ENCODE measurements at places on chromosomes 7 and 10.

- no peak for DNase-seq
Measured at GRCh38 chr7:156499247-156499881, 141.2 kb upstream of the RNF32 start.

DNA sequence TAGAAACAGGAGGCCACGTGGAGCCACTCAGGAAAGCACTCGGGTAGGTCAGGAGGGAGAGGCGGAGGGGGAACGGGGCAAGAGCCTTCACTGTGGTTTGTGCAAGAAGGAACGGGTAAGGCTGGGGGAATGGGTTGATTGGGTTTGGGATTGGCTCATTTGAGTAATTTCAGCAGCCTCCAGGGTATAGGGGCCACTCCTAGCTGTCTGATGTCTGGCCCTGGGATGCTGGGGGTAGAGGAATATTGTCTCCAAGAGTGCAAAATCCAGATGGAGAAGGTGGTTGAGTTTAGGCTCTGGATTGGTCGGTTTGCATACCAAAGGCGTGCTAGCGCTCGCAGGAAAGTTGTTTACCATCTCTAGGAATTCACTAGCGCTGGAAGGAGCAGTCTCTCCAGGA, 47.2 kb downstream of the MYL10 start:
- DNase-seq: no peak

GRCh38 chr7:34313289-34313688, 344.7 kb upstream of the NPSR1 start:
- no peak for DNase-seq

- DNase-seq: no peak
Measured at GRCh38 chr7:18873734-18874336, 243.6 kb downstream of the TWIST1 start.

DNA sequence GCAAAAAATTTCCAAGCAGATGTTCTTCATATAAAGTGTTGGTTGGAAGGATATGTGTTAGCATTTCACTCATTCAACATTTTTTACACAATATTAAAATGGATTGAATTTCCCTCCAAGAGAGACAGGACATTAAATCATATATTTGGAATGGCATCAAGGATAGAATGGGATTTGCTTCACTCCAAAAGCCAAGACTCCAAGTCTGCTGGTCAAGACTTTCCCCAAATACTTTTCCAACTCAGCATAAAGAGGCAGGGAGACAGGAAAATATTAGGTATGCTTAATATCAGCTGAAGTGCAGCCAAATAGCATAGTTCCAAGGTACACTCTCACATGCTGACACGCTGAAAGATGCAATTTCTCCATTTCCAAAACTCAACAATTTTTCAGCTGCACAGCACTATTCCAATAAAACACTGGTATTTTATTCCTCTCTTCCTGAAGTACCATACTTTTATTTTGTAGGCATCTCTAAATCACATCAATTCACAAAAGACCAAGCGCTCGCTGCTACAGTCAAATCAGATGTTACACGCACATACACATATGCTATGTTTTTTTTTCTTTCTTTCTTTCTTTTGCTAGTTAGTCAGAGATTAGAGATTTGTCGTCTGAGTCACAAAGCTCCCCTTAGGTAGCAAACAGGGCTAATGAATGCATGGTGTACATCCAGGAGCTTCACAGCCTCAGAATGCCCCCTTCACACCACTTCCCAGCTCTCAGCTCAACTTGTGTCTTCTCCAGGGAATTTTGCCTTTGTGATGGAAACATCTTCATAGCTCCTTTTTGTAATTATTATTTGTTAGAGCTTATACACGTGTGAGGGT, 1033.8 kb upstream of the AUTS2 start:
- no peak for DNase-seq

DNA sequence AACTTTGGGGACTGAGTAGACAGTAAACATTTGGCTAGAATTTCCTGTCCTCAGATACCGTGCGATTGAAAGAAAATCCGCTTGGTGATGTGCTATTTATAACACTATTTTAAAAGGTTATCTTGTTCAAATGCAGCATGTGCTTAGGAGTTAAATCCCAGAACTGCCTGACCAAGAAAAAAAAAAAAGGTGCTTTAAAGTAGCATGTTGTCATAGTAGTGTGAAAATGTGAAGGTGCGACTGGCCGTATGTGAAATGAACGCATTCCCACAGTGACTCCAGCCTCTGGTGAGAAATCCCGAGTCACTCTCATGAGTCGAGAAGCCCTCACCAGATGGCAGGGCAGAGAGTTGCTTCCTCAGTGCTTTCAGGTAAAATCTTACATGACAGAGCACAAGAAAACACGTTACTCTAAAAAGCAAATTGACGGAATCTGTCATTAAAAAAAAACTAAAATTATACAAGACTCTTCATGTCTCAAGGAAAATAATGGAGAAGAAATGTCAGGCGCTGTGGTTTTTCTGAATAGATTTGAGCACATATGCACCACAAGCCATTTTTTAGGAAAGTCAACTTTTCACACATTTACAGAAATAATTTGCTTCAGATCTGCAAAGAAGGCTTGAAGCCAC, 18.4 kb upstream of the KLF6 start:
- no peak for DNase-seq

GRCh38 chr7:132977234-132977633, 104.7 kb downstream of the CHCHD3 start:
- DNase-seq: no peak

DNA sequence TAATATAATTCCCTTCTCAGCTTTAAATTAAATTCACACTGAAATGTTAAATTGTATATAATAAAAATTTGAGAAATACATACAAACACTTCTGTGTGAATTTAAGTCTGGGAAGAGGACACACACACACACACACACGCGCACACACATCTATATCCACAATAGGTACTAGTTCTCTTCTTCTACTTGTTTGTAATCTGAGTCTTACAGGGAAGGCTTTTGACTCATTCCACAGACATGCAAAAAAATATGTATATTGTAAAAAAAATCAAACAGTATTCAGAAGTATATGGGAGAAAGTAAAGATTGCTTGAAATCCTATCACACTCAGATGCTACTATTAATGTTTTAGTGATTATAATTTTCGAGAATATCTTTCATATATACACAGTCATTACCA, 276.2 kb downstream of the MDFIC start:
- no peak for DNase-seq

DNA sequence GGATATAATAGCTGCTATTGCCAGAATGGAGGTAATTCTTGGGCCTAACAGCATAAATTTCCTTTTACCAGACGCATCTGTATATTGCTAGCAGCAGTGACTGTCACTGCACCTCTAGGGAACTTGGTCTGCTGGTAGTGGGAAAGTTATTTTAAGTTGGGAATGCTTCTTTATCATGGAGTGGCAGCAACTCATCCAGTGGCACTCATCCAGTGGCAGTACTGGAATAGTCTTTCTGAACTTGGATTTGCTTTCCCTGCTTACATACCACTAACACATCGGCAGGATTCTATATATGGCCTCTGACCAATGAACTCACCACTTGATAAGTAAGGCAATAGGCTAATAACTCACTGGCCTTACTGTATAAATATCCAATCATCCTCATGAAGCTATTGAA, 22.0 kb upstream of the ICA1 start:
- no peak for DNase-seq

DNA sequence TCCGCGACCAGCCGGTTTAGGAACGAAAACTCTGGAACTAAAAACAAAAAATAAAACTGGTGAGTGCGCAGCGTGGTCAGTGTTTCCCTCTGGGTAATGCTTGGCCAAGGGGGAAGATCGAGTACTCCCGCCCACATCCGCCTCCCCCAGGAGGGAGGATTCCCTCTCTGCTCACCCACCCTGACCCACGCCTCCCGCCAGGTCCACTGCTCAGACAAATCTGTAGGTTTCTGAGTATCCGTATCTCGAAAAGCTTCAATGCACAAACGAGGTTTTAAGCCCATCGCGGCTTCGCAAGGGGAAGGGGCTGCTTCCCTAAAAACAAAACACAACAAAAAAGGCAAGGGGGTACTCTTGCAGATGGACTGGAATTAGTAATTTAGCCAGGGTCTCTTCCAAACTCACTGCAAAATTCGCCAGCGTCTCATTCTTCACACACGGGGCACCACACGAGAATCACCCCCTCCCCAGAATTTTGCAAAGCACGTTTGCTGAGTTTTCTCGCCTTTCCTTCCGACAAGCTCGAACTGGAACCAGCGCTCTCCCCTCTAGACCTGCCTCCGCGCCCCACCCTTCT, 75.2 kb downstream of the INSIG1 start:
- no peak for DNase-seq

DNA sequence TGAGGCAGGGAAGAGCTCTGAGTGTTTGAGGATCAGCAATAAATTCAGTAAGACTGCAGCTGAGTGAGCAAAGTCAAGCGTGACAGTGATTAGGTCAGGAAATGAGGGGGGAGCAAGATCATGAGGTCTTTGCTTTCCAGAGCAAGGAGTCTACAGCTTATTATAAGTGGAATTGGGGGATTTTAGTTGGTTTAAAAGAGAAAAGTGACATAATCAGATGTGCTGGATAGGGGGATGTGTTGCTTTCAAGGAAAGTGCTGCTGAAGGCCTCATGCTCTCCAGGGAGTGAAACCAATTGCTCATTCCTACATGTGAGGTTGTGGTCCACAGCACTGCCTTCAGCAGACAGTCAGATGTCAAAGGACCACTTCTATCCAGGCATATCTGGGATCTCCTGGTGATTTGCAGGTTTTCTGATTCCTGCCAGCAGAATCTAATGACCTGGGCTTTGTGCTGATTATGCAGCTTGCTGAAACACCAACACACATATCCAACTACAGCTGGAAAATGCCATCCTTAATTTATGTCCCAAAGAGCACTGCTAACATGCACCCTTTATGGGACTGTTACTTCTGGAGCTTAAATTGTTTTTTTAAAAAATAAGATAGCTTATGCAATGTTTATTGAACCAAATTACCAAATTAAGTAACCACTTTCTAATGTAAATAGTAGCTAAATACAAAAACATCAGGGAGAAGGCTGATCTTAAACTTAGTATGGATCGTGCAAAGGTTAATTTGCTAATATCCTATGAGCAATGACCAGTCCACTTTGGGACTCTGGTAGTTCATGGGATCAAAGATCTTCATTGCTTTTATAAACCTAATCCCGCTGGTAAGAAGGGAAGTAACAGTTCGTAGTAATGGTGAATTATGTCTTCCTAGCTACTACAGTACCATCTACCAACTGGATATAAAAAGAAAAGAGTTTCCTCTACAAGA, 607.6 kb downstream of the KCNMA1 start:
- no peak for DNase-seq

DNA sequence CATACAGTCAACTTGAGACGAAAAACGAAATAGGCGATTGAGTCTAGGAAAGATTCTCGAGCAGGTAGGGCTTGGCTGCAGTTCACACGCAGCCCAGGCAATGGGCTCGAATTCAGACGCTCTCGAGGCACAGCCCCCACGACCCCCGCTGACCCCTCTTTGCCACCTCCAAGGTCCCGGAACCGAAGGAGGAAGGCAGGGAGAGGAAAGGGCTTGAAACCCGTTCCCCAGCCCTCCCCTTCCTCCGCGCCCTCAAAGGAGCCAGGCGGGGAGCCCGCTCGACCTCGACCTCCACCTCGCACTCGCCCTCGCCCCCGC, 441 bp downstream of the CCDC186 start:
- no peak for DNase-seq

DNA sequence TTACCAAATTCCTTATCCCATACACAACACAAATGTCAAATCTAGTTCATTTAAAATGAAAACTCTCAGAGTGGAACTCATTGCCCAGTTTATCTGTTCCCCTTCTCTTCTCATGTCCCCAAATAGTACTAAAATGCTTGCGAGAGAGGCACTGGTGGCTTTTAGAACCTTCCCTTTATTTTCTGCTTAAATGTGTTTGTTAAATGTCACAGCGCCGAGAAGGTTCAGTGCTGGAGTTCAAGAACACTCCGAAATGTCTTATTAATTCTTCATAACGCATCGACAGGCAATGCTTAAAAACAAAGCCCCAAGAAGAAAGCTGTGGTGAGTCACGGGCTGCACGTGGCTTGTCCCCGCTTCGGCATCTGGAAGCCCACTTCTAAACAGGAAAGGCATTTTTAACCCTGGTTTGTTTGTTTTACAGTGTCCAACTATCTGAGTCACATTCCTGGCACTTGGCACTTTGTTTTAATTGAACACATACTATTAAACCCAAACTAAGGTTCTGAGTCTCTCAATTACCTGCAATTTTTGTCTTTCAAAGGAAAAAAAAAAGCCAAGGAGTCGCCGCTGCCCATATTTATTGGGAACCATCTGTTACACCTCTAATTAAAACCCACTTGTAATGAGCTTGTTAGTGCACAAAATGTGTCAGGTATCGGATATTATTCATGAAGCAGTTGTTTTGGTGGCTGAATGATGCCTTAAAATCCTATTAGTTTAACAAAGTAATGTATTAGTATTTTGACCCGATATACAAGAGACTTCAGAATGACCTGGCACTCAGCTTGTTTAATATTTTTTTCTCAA, 49.9 kb upstream of the MGMT start:
- no peak for DNase-seq

DNA sequence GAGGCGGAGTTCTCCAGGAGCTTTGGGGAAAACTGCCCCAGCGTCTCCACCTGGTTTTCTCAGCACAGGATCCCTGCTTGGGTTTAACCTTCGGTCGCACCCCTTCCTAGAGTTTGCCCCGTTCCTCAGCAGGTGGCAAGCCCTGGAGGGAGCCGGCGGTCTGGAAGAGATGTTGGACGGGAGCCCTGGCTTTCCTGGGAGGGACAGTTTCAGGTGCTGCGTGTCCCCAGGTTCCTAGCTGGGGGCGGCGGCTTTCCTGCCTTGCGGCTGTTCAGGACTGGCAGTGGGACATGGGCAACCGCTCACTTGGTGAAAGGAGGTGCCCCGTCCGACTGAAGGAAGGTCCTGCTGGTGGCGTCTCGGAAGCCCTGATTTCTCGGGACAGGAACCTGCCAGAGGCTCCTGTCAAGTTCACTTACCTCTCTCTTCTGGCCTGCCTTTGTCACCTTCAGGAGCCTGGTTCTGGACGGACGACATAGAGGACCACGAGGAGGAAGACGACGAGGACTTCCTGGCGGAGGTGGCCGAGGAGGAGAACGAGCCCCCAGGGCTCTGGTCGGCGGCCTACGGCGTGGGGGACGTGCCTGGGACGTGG, 14.8 kb downstream of the ZNF316 start:
- DNase-seq: no peak

DNA sequence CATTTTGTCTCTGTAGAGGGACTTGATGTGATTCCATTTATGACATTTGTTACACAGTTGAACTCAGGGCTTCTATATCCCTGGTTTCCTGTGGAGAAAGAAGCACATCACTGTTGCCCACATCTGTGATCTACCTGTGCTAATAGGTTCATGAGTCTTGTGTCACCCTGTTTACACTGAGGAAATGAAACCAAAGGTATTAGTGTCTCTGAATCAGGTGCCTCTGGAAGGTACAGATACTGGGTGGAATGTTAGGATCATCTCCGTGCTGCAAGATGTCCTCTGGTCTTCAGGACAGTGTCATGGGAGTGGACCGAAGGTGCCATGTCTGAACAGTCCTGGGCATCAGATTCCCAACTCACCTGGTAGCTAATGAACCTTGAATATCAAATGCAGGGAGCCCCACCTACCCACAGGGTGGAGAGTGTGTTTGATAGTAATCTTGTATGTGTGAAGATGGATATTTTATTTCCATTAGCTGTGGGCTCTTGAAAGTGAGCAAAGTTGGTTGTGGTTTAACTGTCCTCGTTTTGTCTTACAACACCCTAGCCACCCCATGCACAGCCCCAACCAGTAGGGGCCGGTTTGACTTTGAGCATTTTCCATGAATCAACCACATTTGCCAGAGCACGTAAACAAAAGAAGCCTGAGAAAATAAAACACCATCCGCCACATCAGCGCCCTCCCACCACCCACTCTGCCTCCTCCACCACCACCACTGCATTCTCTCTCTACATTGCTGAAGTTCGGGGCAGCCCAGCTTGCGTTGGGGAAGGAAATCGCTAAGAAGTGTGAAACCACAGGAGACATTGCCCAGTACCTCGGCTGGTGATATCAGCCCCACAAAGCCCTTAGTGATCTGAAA, 40.7 kb downstream of the TARP start:
- peak; percentile 82 for DNase-seq
